CD4-positive, alpha-beta T cell treated with Interleukin-17A for 1 hour (primary cell): ENCODE measurements at places on chromosomes 1 and 21.

DNA sequence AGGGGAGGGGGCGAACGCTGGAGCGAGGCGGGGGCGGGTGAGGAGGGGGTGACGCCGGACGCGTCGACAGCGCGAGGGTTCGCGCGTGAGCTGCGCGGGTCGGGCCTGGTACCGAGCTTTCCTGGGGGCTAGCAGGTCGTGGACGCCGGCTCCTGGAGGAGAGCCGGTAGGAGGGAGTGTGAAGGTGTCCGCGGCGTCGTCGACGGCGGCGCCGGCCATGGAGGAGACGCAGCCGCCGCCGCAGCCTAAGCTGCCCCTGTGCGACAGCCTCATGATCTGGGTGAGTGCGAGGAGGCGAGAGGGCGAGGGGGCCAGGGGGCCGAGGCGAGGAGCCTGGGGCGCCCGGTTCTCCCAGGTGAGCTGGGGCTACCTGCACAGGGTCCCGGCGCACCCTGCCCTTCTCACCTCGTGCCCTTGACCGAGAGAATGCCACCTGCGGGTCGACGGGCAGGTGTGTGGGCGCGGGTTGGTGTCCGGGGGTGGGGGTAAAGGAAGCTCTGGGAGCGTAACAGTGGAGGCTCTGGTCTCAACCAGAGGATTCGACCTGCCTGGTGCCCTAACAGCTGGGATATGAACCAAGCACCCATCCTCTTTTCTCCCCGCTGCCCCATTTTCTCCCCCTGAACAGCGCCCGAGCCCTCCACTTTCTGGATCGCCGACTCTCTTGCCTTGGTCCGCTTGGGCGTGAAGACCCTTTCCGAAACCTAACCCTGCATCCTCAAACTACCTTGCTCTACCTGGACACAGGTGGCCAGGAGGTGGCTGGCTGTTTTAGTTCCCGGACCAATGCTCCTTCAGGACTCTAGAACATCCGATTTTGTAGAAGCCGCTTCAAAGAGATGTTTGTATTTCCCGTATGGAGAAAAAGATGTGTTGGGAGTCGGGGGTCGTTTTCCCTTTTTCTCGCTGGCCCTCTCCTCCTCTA is at the start of gene HOOK1:
Gene HOOK1 (plus strand): TSS at position 49 of the 925 bp plus-strand sequence. CDS start 169 bp downstream, at position 218.
- no peak for DNase-seq

- no peak for DNase-seq
These were observed 26.1 kb downstream of the CFH start for GRCh38 chr1:196677781-196678509.

DNA sequence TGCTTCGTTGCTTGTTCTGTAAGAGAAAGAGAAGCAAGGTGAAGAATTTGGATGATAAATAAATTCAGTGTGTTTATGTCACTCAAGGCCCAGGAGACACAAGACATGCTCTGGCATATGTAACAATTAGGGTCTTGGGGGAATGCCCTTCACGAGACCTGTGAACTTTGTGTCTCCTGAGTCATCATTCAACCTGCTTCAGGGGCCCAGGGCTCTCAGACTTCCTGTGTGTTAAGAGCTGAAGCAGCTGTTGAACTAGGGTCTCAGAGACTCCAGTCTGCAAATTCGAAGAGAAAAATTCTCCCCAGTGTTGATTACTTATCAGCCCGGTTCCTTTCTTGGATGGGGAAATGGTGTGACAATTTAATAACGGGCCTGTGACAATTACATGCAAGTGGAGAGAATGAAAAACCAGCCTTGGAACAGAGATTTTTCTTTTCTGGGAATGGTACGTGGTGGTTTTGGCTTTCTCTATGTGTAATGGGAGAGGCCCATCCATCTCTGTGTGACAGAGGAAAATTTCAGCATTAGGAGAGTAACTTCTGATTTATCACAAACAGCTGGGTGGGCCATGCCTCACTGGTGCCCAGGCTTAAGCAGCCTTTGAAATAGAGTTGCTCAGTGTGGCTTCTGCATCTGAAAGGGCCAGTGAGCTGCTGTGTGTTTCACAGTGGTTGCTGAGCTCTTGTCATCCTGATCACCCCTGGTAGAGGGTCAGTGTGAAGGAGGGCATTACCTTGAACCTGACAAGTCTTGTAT is 22.4 kb downstream of the HUNK start:
- DNase-seq = no peak

- no peak for DNase-seq
These were observed 56.3 kb downstream of the KIAA0040 start for GRCh38 chr1:175136246-175136645.

DNA sequence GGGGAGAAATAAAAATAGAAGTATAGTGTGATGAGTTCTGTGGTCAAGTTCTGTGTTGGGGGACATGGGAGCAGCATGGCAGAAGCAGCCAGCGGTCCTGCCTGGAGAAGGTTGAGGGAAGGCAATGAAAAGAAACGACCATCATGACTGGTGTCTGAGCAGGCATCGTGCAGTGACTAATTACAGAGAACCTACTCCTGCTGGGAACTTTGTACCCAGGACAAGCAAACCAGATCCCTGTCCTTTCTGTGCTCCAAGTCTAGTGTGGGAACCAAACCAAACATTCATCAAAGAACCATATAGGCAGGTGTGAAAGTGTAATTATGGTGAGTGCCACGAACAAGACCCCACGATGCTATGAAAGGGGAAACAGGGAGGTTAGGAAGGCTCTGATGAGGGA is 25.8 kb downstream of the KIAA0040 start:
- DNase-seq = no peak

DNA sequence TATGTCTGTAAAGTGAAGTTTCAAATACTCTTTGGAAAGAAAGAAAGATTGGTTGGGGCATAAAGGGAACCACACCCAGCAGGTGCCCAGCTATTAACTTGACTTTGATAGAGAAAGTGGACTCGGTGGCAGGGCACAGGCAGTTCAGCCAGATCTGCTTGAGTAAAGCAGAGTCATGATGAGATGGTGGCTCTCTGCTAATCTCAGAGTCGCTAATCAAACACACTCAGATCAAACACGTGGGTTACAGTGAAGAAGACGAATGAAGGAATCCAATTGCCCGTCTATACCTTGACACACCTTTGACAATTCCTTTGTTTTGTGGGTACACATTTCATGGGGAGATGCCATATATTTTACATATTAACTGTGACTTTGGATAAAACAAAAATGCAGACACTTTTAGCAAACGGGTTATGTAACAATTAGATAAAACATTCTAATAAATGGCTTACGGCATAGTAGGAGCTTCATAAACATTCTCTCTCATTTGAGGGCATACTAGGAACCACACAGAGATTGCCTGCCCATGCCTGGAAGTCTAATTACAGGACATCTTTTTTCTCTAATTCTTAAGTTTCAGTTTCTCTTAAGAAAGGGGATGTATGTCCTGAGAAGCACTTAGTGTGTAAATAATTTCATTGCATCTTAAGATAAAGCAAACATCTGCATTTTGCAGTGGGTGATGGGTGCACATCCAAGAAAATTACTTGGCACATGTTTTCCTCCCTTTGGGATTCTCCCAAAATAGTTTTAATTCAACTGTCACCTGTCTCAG is 7.2 kb downstream of the CBR1 start:
- DNase-seq = no peak

DNA sequence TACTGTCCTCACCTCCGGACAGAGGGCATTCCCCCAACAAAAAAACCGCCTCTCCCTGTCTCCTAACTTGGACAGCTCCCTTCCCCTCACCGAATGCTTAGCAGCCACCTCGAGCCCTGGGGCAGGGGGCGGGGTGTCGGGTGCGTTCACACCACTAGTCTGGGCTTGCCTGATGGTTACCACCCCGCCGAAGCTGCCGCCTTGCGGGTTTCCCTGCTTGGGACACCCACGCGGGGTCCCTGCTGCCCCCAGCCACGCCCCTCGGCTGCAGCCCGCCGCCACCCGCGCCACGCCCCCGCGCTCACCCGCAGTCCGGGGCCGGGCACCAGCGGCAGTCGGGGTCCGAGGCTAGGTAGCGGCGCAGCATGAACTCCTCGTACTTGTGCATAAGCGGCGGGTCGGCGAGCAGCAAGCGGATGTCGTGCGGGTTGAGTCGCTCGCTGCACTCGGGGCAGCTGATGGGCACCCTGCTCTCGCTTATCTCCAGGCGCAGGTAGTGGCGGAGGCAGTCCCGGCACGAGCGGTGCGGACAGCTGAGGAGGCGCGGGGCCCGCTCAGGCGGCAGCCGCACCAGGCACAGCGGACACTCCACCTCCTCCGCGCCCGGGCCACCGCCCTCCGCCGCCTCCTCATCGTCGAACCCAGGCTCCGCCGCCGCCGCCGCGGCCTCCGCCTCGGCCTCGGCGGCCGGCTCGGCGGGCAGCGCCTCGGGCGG is 706 bp downstream of the RNF19B start:
- peak; percentile 67 for DNase-seq

DNA sequence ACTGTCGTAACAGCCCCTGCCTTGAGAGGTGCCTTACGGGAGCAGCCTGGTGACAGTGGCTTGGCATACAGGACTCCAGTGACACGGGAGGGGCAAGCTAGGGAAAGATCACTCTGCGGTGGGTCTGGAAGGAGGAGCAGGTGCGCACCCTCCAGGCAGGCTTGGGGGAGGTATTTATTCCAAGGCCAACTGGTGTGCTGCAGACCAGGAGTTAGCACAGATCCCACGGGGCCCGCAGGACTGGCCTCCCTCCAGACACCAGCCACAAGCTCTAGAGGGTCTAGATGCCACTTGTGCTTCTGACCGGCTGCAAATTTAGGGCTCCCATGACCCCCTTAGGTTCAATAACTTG is 22.1 kb downstream of the PSEN2 start:
- no peak for DNase-seq

GRCh38 chr1:9213956-9214355 is 20.6 kb upstream of the H6PD start:
- DNase-seq = no peak

DNA sequence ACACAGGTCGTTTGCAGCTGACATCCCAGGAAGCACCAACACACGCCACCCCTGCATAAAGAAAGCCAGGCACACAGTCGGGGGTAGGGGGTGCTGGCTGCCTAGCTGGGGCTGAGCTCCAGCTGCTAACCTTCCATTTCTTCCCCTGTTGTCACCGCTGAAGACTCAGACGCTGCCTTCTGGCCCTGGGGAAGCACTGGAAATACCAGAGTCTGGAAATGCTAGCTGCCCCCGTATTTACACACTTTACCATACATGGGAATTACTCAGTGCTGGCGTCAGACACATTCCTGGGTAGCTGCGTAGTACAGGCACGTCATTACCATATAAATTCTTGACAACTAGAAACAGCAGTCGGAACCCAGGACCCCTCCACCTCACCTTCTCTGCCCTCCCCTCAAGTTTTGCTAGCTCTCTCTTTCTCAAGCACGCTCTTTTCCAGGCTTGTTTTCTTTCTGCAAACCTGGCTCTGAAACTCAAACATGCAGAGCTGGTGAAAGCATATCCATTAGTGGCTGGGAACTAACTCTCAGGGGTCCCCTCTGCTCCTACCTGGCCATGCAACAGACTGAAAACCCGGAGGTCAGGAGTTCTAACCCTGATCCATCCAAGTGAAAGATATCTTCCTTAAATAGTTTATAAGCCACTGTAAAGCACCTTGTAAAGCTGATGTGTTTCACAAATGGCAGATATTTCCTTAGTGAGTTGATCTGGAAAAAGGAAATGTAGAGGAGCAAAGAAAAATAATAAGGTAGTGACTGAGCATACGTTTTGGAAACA is 3.3 kb downstream of the CSRP1 start:
- no peak for DNase-seq

DNA sequence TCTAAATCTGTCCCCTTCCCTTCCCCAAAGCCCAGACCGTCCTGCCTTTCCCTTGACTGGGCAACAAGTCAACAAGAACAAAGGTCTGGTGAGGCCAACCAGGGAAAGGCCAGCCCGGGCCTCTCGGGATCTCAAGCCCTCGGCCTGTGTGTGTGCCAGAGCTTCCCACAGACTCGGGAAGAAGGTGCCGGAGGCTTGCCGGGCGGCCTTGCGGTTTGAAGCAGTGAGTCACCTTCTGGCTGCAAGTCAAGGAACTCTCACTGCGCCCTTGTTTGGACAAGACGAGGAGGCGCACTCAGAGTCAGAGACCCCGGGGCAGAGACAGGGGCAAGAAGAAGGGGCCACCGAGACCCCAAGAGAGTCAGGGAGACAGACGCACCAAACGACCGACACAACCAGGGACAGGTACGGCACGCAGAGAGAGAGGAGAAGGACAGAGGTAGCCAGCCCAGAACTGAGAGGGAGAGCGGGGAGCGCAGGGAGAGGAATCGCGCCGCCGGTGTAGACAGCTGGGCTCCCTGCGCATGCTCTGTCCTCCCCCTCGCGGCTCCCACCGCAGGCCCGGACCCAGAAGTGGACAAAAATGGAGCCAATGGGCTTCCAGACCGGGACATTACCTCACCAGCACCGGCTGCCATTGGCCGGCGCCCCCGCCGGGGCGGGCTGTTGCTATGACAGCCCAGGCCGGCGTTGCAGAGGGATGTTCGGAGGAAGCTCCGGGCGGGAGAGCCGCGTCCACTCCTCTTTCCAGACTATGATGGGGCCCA is 66.6 kb upstream of the LAPTM5 start:
- DNase-seq = peak; percentile 79

- no peak for DNase-seq
These were observed 27.8 kb upstream of the FMO4 start for GRCh38 chr1:171286032-171286705.

DNA sequence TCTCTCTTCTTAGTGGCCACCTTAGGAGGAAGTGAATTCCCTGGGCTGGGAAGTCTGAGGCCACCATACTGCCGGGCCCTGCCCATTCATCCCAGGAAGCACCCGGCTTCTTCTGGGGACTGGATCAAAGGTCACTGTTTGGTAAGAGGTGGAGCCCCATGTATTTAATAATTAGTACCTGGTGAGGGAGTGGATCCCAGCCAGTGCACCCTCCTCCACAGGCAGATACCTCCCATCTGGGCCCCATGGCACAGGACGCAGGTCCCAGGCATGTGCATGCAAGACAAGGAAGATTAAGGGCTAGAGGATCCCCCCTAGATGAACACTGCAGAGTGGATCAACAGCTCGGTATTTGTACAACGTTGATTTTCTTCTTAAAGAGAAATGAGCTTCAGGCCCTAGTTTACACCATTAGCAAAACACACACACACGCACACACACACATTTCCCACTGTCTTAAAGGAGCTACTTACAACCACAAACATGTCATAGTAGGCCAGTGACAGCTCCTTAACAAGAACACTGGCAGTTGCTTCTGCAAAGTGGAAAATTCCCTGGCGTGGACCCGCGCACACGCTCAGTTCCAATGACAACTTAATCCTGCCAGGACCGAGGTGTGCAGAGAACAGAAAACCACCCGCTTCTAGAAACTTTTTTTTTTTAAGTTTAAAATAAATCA is 90.7 kb downstream of the MRPL37 start:
- DNase-seq = no peak

DNA sequence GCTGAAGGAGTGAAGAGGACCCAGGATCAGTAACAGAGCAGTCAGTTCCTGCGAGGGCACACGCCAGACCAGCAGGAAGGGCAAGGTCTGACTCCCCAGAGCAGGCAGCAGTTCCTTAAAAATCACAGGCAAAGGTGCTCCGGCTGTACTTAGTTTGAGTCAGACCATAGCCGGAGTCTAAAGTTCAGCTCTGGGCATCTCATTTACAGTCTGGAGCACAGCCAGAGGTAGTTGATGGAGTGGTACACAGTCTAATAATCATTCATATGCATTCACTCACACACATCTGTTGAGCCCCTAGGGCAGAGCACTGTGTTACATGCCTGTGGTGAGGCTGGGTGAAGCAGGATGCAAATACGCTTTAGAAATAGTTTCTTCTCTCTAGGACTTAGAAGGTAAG is 7.3 kb upstream of the AMIGO1 start:
- no peak for DNase-seq

- no peak for DNase-seq
These were observed 6.4 kb downstream of the NUAK2 start for GRCh38 chr1:205315008-205315618.

- no peak for DNase-seq
These were observed 3.0 kb upstream of the PADI3 start for GRCh38 chr1:17245816-17246325.
